ENCODE measurements at places on chromosomes 3 and 15.

DNA sequence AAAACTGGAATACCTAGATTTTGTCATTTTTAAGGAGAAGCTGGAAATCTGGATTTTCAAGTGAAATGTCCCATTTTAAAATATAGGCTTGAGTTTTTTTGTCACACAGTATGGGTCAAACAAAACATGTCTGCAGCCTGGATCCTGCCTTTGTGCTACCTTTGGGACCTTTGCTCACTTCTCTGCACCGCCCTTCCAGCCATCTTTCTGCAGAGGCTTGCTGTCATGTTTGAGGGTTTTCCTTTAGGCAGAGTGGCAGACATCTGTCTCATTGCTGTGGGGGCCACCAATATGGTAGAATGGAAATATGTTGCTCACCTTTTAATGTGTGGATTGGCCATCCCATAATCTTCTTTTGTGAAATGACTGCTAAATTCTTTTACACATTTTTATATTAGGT is 136.3 kb downstream of the EEFSEC start:
- no peak for DNase-seq

GRCh38 chr3:170959457-170959856 is 51.0 kb upstream of the EIF5A2 start:
- DNase-seq = no peak

GRCh38 chr15:78977091-78977571 is 32.3 kb upstream of the CTSH start:
- DNase-seq = no peak

DNA sequence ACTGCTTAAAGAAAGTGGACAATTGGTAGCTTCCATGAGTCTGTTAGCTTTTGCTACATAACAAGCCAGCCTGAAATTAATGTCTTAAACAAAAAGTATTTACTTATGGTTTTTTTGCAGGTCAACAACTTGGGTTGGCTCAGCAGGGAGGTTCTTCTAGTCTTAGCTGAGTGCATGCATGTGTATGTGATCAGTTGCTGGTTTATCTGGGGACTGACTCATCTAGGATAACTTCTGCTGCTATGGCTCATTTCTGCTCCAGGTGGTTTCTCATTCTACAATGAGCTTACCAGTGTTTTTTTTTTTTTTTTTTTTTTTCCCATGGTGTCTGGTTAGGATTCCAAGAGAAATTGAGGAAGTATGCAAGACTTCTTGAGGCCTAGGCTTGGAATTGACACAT is 244.7 kb downstream of the NSUN3 start:
- DNase-seq = no peak

DNA sequence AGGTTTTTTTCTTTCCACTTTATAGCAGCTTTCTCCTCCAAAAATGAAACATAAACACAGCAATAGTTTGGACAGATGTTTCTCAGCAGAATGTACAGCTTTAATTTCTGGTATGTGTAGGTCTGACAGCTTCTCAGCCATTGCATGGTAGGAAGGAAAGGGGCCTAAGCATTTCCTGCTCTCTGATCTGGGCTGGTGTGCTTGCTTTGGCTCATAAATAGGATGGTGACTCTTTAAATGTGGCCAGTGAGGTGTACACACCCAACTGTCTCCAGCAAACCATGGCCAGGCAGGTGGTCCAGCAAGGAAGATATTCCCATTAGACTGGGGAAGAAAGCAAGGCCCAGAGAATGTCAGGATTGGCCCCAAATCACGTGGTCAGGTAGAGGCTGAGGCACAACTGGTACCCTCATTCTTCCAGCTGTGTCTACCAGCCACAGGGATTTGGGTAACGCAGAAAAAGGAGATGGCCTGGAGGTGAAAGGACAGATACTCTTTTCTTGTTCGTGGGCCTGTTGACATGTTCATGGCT is 52.1 kb downstream of the ITGA11 start:
- DNase-seq = no peak

DNA sequence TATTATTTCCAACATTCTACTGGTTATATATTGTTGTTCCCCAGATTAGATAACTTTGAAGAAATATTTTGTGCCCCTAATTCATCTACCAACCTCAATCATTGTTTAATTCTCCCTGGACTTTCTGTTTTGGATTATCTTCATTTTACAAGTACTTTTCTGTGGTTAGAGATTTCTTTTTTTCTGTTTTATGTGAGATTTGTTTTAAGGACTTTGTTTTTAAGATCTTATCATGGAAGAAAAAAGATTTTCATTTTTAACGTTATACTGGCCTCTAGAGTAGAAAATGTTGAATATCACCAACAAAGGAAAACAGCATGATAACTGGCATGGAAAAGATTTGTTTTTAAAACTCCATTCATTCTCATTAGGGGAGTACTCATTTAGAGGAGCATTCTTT is 210.9 kb upstream of the KCNMB2 start:
- no peak for DNase-seq

GRCh38 chr3:40308725-40309417 is 636 bp upstream of the EIF1B start:
- no peak for DNase-seq

GRCh38 chr15:99385865-99386264 is 134.6 kb downstream of the LRRC28 start:
- no peak for DNase-seq

DNA sequence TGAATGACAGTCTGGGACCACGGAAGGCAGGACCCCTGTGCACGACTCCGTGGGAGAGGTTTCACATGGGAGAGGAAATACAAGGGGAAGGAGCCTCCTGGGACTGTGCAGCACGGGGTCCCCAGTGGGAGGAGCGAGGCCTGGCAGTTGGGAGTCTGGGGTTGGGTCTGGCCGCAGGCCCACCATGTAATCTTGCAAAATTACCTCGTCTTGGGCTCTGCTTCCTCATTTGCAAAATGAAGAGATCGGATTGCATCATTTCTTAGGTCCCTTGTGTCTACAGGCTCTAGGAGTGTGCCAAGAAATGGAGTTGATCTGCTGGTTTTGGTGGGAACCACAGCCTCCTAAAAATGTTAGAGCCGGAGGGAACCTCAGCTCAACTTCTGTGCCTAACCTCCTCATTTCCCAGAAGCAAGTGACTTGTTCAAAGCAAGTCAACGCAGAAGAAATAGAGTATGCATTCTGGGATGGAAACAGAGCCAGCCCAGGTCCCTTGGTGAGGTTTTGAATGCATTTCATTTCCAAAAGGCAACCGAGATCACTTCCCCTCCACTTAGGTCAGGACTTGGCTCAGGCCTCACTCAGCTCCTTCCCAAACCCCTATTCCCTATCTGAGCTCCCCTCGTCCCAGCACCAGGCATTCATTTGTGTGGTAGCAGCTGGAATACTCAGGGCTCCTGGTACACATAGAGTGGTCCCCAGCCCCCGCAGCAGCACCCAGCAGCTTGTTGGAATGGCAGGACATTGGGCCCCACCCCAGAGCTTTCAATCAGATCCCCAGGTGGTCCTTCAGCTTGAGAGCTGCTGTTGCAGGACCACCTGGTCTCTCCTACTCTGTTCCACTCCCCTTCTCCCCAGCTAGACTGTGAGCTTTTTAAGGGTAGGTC is 267.7 kb downstream of the XXYLT1 start:
- DNase-seq = no peak

DNA sequence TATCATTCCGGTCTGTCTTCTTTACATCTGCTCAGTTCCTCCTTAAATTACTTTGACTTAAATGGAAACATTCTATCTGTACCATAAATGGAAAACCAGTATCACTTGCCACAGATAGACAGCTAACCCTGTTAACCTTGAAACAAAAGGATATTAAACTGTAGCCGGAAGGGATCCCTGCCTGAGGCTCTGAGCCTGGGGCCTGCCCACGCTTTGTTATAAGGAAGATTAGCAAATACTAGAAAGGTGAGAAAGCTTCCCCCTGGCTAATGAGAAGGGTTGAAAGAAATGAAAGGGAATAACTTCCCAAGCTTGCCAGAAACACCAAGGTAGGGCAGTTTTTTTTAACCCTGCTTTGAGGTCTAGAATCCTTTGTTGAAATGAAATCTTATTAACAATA is 927.6 kb downstream of the FHIT start:
- no peak for DNase-seq

DNA sequence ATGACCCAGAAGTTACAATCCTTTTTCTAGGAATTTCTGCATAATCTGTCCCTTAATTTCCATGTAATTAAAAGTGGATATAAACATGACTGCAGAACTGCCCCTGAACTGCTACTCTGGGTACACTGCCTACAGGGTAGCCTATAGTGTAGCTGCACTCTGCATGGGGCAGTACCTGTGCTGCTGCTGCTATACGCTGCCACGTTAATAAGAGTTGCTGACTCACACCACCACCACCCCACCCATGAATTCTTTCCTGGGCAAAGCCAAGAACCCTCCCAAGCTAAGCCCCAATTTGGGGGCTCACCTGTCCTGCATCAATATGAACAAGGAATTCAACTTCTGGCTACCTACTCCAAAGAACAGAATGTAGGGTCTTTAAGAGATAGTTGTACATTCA is 13.9 kb downstream of the HDGFL3 start:
- no peak for DNase-seq

DNA sequence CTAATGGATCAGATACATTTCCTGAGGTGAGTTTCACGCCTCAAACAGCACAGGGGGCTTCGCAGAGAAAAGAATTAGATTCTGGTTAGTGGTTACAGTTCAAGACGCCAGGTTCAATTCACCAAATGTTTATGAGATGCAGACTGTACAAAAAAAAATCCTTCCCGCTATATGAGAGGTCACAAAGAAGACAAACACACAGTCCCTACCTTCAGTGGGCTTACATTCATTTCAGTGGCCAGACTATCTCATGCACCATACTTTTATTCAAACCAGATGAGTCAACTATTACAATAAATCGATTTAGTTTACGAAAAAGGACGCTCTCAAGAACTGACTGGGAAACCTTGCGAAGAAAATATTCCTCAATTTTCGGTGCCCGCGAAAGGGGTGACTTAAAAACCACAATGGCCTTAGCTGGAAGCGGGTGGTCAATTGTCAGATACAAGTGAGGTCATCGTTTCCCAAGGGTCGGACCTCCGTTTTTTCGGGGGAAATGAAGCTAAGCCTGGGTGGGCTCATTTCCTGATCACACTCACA is 695 bp downstream of the METTL6 start:
- no peak for DNase-seq

- no peak for DNase-seq
These were observed 175.0 kb upstream of the MCTP2 start for GRCh38 chr15:94056314-94056713.

- DNase-seq = no peak
These were observed 110.9 kb downstream of the LMLN start for GRCh38 chr3:198070871-198071270.

GRCh38 chr3:117297065-117297464 is 587.5 kb downstream of the TUSC7 start:
- no peak for DNase-seq

- DNase-seq = no peak
These were observed 1278.5 kb downstream of the NSUN3 start for GRCh38 chr3:95341314-95341713.

- no peak for DNase-seq
These were observed 711 bp downstream of the XXYLT1 start for GRCh38 chr3:195270079-195270816.

DNA sequence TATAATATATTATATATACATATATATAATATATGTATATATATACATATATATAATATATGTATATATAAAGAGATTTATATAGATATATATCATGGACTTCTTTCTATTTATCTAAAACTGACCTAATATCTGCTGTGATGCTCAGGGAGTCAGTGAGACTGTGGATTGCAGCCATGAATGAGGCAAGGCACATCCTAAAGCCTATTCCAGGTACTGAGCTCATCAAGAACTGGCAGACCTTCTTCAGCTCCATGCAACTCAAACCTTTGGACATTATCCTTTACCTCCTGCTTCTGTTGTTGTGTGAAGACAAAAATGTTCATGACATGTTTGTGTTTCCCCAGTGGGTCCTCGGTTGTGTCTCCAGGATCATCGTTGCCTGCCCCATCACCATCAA is 7.7 kb upstream of the LPP start:
- no peak for DNase-seq

- no peak for DNase-seq
These were observed 153.7 kb downstream of the TIGIT start for GRCh38 chr3:114447545-114447944.

- DNase-seq = no peak
These were observed 12.5 kb downstream of the LPP start for GRCh38 chr3:188166441-188166840.

DNA sequence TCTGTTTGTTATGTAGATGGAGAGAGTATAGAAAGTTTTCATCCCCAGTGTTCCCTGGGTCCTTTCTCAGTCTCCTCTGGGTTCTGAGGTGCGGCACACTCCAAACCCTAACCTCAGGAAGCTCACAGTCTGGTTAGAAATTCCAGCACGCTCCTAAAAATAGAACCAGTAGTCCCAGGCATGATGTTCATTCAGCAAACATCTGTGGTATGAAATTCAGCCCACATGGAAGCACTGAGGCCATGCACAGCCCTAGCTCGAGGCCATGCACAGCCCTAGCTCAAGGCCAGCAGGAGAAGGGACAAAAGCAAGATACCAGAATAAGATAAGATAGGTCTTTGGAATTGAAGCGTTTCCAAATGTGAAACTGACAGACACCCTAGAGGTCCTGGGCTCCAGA is 82.3 kb upstream of the OXTR start:
- DNase-seq = no peak

DNA sequence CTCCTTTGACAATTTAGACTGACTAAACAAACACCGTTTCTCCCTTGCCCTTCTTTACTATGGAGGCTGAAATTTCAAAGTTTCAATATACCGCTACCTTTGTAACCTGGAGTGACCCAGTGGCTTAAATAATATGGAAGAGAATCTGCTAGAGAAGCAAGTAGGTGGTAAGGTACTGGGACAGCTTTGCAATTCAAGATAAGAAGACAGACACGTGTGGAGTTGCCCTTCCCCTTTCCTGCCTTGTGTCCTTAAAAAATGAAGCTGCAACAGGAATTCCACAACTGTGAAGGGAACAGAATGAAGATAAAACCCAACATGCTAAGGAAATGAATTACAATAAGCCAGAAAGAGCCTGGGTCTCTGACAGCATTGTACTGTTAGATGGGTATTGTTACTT is 26.4 kb downstream of the CBLB start:
- no peak for DNase-seq

DNA sequence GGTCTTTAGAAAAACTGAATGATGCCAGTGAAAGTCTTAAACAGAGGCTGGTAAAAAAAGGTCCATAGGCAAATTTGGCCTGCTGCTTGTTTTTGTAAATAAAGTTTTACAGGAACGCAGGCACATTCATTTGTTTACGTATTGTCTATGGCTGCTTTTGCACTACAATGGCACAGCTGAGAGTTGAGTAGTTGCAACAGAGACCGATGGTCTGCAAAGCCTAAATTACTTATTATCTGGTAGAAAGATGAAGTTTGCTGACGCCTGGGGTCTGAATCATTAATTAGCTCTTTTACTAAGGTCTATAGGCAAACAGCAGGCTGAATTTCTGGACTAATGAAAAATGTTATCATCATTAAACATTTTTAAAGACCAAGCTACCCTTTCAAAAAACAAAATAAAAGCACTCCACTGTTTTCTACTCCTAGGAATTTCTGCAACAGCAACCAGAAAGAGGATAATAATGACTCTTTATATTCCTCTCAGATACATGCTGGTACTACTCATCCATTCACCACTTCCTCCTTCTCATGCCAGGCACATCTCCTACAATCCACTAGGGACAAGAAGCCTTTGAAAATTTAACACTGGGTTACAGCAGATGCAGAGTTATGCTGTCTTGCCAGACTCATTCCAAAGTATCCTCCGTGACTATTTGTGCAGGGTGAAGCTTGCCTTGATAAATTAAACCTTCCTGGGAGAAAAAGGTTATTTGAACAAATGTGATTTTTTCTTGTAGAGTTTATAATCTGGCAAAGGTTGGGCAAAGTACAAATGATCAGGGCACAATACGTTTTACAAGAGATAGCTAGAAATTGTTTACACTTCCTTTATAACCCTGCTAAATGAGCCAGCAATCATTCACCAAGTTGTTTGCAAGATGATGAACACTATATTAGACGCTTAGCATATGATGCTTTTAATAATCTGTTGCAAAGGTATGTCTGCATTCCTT is 6.0 kb downstream of the GATM start:
- no peak for DNase-seq

Measured in stimulated activated CD8-positive, alpha-beta memory T cell treated with anti-CD3 and anti-CD28 coated beads, Interleukin-4, amount 100 ng/mL, for 1 hour (primary cell).